ENCODE measurements at places on chromosomes 6 and 20.
A peak's percentile ranks its signal among the peaks of the same experiment; 100 is the strongest.

DNA sequence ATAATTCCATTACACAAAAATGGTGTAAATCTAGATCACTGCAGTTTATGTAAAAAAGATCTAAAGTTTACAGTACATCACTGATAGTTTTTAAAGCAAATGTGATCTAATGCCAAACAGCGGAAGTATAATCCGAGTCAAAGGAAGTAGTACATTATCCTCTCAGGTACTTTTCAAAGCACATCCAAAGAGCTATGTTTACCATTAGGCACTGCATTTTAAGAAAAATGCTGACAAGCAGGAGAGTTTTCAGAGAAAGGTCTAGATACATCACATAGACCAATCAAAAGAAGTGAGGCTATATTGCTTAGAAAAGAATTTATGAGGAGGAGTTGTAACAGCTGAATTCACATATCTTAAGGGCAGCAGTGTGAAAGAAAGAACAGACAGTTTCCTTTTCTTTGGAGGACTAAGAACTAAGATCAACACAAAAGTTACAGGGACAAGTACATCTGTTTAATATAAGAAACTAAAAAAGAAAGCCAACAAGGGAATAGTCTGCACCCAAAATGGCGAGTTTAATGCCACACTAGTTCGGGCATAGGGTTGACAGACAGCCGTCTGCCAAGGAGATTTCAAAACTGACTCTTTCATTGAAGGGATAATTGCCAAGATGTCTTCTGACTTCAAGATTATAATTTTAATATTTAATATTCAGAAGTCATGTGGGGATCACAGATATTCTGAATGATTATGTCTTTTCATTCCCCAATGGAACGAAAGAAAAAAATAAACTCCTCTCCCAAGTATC lies 1.4 kb downstream of the ZNF184 start:
- peak; percentile 36 for DNase-seq

GRCh38 chr20:58579819-58580473 lies 64.7 kb upstream of the APCDD1L start:
- DNase-seq = peak; percentile 91

- no peak for DNase-seq
Measured at GRCh38 chr6:126042001-126042419, 55.7 kb downstream of the TRMT11 start.

GRCh38 chr20:15658295-15658694 lies 915.0 kb downstream of the KIF16B start:
- DNase-seq = no peak

DNA sequence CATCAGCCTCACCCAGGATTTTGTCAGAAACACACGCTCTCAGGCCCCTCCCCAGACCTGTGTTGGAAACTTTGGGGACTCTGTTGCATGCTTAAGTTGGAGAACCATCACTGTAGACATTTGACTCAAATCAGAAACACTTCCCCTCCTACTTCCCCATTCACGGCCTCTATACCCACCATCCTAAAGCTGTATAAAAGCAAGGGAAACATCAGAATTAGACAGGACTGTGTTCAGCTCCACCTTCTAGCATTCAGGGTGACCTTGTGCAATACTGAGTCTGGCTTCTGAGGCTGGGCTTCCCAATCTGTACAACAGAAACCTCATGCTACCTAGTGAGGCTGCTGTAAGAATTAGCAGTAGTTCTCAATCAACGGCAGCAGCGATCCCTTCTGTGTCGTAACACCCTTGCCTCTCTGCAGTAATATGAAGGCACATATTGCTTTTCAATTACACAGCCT lies 252.3 kb downstream of the LY86 start:
- no peak for DNase-seq

DNA sequence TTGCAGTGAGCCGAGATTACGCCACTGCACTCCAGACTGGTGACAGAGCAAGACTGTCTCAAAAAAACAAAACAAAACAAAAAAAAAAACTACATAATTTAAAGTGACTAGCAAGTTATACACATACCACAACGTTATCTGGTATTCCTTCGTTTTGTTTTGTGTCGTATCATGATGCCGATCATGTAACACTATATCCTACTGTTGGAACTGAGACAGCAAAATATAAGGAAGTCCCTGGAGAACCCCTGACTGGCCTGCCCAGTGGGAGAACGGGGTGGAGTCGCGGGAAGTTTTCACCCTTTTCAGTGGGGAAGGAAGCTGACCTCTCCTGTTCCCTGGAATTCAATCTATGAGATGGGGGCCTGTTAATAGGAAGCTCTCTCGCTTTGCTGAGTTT lies 15.1 kb downstream of the SOX4 start:
- no peak for DNase-seq

- DNase-seq = no peak
Measured at GRCh38 chr6:12414096-12414675, 124.0 kb downstream of the EDN1 start.

GRCh38 chr20:43666376-43667328 lies at the start of gene MYBL2:
TSS of gene MYBL2 (plus strand) at chr20:43667114. CDS start at chr20:43667284, 170 bp downstream.
- peak; percentile 84 for DNase-seq

DNA sequence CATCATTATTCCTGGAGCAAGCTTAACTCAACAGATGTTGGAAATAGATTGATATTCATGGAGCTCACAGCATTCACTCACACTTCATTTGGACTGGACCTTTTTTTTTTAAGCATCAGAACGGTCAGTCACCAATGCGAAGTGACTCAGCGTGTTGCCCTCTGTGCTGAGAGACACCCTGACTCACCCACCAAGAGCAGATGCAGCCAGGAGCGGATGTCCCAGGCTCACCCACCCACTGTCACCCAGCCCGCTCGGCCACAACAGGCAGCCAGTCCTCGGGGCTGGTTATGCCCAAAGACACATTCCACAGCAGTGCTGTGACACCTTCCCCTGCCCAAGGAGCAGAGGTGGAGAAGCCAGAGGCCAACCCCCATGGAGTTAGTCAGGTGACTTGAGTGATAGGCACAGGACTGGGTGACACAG lies 15.7 kb downstream of the RNASET2 start:
- DNase-seq = no peak

DNA sequence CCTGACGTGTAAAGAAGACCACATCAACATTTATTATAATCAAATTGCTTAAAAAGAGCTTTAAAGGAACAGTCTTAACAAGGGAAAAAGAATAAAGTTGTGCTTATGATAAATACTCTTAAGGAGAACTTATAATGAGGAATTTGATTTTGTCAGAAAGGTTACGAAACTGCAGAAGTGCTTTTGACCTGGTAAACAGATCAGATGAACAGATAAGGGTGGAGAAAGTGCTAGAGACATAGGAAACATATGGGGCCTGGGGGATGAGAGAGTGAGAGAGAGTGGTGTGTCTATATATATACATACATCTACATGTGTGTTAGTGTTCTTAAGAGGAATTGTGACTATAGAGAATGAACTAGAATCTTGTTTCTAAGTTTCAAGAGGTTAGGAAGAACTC lies 186.2 kb upstream of the GJE1 start:
- DNase-seq = no peak

DNA sequence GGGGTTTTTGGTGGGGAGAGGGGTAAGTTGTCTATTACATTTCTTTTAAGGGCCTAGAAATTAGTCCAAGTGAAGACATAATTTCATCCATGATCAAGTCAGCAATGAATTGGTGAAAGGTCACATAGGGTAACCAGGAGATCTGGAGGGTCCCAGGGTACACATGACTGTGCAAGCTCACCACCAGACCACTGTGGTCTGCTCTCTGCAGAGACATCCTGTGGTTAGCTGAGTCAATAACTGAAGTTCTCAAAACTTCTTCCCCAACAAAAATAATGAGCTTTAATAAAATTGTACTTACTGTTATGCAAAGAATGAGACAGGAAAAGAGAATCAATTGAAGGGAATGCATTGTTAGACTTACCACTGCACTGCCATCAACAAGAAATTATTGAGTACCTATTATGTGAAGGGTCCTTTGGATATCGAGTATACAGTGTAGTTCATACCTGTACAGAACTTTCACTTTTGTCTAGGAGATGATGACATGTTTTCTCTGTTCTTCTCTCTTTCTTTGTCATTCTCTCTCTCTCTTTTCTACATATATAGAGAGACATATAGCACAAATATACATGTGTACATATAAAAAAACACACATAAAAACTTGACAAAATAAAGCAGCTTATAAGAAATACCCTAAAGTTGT lies 209.8 kb downstream of the GJA1 start:
- no peak for DNase-seq

DNA sequence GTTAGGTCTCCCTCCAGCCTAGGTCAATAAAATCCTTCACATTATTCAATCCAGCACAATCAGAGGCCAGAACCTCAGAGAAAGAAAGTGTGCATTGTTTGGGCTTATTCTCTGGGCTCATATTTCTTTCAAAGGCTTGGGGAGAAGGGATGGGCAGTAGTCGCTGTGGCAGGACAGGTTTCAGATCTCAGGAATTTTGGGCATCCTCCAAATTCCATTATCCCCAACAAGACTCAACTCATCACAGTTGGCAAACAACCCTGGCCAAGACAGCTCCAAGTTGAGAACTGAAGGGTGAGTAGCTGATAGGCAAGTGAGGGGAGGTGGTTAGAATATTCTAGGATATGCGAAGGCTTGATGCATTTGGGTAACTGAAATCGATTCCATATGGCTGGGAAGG lies 27.2 kb upstream of the CHD6 start:
- DNase-seq = no peak

DNA sequence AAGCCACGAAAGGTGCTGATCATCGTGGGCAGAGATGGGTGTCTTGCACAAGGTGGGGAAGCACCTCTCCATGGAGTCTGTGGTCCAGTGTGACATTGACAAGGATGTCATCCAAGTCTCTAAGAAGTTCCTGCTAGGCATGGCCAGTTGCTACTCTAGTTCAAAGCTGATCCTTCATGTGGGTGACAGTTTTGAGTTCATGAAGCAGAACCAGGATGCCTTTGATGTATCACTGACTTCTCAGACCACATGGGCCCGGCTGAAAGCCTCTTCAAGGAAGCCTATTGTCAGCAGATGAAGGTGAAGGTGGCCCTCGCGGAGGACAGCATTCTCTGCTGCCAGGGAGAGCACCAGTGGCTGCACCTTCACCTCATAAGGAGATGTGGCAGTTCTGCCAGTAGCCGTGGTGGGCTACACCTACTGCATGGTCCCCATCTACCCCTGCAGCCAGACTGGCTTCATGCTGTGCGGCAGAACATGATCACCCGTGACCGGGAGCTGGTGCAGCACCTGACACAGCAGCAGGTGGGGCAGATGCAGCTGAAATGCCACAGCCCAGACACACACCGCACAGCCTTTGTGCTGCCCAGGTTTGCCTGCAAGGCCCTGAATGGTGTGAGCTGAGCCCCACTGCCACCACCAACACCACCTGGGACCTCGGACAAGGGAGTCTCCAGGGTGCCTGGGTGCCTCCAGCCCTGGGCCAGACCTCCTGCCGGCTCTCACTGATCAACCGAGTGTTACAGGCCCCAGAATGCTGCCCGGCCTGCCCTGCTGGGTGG lies 75.0 kb upstream of the SULF2 start:
- peak; percentile 7 for DNase-seq
